ENCODE measurements at places on chromosomes 1 and 21.

GRCh38 chr1:168469690-168470089 lies 74.1 kb downstream of the XCL2 start:
- peak; percentile 24 for DNase-seq

- DNase-seq: no peak
Observed at GRCh38 chr1:181134543-181135436, 46.3 kb downstream of the IER5 start.

DNA sequence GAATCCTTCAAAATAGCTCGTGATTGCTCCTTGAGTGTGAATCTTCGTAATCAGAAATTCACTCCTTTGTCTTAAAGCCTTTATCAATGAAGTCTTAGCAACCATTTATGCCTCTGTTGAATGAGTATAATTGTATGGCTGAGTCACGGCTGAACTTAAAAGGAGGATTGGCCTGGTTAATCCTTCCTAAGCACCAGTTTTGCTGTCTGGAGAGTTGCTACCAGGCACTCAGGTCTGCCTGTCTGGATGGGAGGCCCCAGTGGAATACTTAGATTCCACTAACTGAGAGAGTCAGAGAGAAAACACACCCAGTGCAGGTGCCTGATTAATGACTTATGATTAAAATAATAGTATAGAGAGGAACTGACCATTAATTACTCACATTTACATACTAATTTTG lies 7.6 kb upstream of the HHAT start:
- DNase-seq: no peak

GRCh38 chr1:243462929-243463697 lies 207.3 kb downstream of the SDCCAG8 start:
- no peak for DNase-seq

GRCh38 chr1:52852854-52853253 lies 10.3 kb downstream of the ZYG11A start:
- no peak for DNase-seq

GRCh38 chr1:198498881-198499280 lies 41.6 kb downstream of the ATP6V1G3 start:
- no peak for DNase-seq
